Activated naive CD4-positive, alpha-beta T cell treated with Interleukin-2 at 50 U/mL for 16 hours (primary cell): ENCODE measurements at places on chromosomes 12 and 14.

GRCh38 chr12:51530208-51530607 is 60.8 kb upstream of the SCN8A start:
- no peak for DNase-seq

GRCh38 chr14:57390806-57391516 is 575 bp downstream of the NAA30 start:
- DNase-seq = peak; percentile 47

DNA sequence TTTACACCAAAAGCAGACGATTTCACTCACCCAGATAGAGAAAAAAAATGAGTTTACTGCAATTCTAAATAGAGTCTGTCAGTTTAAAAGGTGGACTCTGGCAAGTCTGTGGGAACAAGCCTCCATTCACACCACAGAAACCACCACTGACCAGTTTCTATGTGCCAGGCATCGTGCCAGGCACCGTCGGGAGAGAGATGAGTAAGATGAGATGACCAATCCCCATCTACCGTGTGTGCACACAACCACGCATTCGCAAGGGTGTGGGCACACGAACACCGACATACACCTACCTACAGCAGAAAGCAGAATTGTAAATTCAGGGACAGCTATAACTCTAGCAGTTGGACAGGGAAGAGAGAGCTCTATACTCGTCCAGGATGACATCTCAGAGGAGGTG is 58.3 kb downstream of the PRIMA1 start:
- DNase-seq = no peak

GRCh38 chr14:101875727-101876554 is 88.4 kb upstream of the DYNC1H1 start:
- no peak for DNase-seq

- no peak for DNase-seq
These were observed 24.3 kb upstream of the EMP1 start for GRCh38 chr12:13171921-13172859.

- peak; percentile 52 for DNase-seq
These were observed 55.2 kb downstream of the FOS start for GRCh38 chr14:75333606-75334548.
